Erythroblast (primary cell): ENCODE measurements at places on chromosomes 13 and 19.

DNA sequence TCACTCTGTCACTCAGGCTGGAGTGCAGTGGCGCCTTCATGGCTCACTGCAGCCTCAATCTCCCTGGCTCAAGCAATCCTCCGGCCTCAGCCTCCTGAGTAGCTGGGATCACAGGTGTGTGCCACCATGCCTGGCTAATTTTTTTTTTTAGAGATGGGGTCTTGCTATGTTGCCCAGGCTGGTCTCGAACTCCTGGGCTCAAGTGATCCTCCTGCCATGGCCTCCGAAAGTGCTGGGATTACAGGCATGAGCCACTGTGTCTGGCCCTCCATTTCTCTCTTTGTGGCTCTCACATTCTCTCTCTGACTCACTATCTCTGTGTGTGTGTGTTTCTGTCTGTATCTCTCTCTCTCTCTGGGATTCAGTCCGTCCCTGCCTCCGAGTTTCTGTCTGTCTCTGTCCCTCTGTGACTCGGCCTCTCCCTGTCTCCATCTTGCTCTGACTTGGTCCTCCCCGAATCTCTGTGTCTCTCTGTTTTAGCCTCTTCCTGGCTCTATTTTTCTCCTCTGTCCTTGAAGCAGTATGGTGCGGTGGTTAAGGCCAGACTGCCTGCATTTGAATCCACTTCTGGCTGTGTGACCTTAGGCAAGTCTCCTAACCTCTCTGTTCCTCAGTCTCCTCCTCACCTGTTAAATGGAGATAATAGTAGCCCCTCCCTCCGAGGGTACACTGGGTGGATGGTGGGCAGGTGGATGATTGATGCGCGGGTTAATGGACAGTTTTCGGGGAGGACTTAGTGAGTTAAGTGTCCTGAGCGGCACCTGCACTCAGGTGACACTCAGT lies 11.0 kb downstream of the MEIS3 start:
- no peak for DNase-seq

DNA sequence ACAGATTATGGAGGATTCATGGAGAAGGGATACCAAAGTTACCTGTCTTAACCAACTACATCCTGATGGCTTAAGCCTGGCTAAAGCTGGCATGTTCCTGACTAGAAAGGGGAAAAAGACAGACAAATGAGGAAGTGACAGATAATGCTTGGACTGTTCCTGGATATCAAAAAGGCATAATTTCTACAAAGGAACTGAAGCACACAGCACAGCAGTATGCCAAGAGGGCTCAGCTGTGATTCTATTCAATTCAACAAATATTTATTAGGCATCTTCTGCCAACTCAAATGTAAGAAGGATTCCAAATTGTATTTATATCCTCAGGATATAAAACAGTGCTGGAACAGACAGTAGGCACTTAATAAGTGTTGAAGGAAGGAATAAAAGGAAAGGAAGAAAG lies 59.5 kb downstream of the KLF12 start:
- DNase-seq = no peak

DNA sequence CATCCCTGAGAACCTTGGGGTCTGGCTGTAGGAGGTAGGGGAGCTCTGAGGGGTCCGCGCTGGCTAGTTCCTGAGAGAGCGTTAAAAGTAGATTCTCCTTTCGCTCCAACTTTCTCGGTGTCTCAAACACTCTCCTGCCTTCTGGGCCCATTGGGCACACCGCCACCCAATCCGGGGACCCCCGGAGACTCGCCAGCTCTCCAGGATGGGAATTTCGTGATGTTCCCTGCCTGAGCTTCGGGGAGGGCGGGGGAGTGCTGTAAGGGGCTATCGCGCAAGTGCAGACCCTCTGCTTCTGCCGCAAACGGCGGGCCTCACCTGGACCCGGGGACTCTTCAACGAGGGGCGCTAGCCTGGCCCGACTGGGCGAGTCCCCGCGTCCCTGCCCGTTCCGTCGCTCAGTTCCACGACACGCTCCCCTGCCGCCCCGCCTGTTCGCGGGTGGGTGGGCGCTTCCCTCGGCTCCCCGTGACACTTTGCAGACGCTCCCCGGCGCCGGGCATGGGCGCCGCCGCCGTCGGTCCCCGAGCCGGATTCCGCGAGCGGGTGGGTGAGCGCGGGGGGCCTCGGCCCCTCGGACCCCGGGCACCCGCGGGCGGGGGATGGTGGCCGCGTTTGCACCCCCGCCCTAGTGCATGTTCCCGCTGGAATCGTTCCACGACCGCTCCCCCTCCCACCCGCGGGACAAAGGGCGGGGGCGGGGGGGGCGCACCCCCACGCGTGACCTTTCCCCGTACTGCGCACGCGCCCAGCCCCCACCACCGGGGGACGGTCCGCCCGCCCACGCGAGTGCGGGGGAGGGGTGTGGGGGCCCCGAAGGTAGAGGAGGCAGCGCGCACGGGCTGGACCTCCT lies at the start of gene CCDC106:
CCDC106 (plus strand) TSS at position 481 of the 853 bp plus-strand sequence. CDS start 835 bp downstream, outside the sequence.
- peak; percentile 68 for DNase-seq

GRCh38 chr13:25587326-25587980 lies 215.7 kb downstream of the ATP8A2 start:
- no peak for DNase-seq

- no peak for DNase-seq
Measured at GRCh38 chr13:76717092-76717491, 169.1 kb downstream of the KCTD12 start.

DNA sequence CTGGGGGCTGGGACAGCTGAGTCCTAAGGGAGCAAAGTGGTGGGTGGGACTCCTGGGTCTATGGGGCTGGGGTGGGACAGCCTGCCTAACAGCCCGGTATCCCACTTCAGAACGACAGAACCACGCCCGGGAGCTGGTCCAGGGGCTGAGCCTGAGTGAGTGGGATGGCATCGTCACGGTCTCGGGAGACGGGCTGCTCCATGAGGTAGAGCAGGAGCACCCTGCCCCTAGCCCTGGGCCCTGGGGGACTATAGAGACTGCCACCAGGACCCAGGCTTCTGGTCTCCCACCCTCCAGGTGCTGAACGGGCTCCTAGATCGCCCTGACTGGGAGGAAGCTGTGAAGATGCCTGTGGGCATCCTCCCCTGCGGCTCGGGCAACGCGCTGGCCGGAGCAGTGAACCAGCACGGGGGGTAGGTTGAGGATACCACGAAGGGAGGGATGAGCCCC lies 8.6 kb downstream of the SPHK2 start:
- no peak for DNase-seq

DNA sequence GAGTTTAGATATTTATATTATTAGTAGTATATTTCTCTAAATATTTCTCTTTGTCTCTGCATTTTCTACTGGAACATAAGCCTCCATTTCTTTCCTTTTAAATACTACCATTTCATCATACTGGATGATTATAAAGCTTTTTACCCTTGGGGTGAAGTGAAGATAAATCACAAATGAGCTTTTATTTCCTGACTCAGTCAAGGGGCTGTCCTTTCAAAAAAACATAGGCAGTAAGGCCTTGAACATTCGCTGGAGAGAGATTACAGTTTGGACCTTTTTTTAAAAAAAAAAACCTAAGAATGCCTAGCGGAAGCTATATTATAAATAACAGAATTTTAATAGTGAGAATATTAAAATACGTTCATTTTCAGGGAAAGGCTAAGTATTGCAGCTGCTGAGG lies 268.8 kb upstream of the PCDH9 start:
- DNase-seq = no peak

- DNase-seq = no peak
Measured at GRCh38 chr13:33441015-33441414, 155.5 kb upstream of the STARD13 start.

DNA sequence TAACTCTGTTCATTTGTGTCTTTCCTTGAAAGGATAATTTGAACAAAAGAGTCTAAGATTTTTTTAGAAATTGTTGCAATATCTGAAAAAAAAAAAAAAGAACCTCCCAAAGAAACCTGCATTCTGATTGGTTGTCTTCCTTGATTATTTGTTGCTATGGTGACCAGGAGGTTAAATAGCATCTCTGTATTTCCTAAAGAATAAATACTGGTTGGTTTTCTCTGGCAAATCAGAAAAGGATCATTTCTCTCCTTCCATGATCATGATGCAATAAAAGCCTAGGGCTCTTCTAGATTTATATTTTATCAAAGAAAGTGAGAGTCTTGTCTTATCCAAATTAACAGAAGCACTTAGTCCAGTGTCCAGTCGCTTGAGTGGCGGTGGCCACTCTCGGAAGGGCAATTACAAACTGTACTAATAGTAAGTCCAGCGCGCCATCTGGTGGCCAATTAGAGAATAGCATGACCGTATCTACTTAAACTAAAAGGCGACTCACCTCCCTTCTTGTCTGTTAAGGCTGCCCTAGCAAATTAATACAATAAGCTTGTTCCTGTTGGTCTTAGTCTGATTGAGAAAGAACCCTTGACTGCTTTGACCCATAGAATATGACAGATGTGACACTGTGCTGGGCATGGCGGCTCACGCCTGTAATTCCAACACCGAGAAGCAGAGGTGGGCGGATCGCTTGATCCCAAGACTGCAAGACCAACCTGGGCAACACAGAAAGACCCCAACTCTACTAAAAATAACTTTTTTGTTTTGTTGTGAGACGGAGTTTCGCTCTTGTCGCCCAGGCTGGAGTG lies 47.0 kb upstream of the PNMA8B start:
- DNase-seq = peak; percentile 91

DNA sequence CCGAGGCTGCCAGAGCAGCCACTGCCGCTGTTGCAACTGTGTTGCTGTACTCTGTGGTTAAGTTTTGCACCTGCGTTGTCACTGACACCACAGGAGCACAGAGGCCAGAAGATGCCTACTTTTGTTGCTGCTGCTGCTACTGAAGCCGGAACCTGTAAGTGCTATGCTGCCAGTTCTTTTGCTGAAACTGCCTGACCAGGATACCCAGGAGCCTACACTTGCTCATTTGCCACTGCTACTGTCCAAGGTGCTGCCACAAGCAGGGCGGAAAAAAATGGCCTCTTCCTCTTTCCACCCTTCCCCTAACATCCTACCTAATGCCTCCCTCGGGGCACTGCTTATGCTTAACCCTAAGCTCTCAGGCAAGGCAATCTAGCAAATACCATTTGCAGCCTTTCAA lies 29.0 kb upstream of the NBEA start:
- DNase-seq = no peak

- no peak for DNase-seq
Measured at GRCh38 chr13:66414066-66414800, 815.9 kb downstream of the PCDH9 start.

- DNase-seq = no peak
Measured at GRCh38 chr19:28940751-28941500, 272.0 kb downstream of the UQCRFS1 start.

DNA sequence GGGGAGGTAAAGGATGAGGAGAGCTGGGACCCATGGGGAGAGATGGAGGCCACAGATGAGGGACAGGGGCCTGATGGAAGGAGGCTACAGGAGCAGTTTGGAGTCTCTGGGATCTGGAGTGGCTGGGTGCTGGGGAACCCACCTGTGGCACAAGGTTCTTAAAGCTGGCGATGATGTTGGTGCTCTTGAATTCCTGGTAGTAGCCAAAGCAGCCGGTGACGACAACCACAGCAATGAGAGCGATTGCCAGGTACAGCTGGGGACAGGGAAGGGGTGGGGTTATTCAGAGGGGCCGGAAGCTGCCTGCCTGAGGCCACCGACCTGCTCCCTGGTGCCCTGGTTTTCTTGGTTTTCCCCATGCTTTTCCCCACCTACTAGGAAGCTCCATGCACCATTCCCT lies 2.8 kb downstream of the ATP4A start:
- no peak for DNase-seq

- DNase-seq = no peak
Measured at GRCh38 chr13:100447831-100448230, 140.8 kb downstream of the GGACT start.

DNA sequence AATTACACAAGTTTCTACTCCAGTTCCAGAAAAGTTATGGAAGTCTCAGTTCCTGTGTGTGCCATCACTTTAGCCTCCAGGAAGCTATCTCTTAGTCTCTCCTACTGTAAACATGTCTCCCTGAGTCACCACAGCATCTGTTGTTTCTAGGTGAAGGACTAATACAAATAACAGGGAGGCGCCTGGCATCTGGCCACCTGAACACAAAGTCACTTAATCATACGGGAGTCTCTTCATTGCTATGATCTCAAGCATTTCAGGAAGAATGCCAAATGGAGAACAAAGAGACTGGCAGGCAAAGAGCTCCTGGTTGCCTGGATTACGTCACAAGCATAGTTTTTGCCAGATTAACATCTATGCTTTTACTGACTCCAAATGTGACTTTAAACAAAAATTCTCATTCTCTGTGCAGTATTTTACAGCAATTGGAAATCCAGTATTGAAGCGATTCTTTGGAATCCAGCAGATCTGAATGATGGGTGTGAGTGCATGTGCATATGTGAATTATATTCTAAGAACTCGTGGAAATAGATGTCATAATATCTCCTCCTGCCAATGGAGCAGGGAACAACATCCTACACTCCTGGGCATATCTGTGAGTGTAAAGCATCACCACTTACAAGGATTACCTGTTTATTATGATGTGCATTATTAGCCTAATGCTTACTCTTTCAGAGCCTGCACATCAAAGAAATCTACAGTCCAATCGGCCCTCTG lies 572.8 kb downstream of the PCDH9 start:
- DNase-seq = no peak

GRCh38 chr19:308471-309205 lies 17.4 kb upstream of the PLPP2 start:
- DNase-seq = no peak

GRCh38 chr13:114101358-114102130 lies 30.9 kb downstream of the RASA3 start:
- no peak for DNase-seq

- DNase-seq = no peak
Measured at GRCh38 chr13:104314926-104315535, 1248.8 kb upstream of the SLC10A2 start.

GRCh38 chr19:11693505-11694499 lies 44.9 kb downstream of the ZNF823 start:
- peak; percentile 28 for DNase-seq

DNA sequence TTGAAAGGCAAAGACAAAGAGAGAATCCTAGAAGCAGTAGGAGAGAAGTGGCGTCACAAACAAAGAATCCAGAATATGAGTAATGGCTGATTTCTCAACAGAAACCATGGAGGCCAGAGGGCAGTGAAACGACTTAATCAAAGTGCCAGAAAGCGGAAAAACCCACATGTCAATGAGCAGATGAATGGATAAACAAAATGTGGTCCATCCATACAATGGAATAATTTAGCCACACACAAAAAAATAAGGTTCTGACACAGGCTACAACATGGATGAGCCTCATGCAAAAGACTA lies 52.2 kb upstream of the RANBP3 start:
- no peak for DNase-seq

DNA sequence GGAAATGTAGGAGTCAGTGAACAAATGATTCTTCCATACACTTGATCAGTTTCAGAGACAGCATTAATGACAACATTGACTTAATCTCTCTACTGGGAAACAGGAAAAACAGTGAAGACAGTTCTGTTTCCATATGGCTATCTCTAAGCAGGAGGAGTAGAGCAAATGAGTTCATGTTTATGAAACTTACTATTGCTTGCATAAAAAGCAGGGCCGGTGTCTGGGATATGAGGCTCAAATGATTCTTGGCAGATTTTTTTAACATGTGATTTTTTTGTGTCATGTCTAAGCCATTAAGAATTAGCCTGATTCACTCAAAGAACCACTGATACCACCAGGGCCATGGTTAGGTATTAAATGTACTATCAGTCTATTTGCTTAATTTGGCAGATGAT lies 141.9 kb downstream of the SLC7A1 start:
- DNase-seq = peak; percentile 17

GRCh38 chr13:110037925-110038573 lies 251.7 kb upstream of the IRS2 start:
- no peak for DNase-seq

- DNase-seq = no peak
Measured at GRCh38 chr19:6413291-6413690, 11.3 kb downstream of the KHSRP start.

GRCh38 chr19:49374665-49375434 lies 11.2 kb downstream of the DKKL1 start:
- DNase-seq = no peak
